Epithelial cell of umbilical artery (primary cell): ENCODE measurements at places on chromosomes 6 and 20. TPM values are rescaled to one million over a fixed set of nuclear protein-coding genes. Genes with fewer than 3 reads are reported as not detected.

STXBP5 gene
- total RNA-seq = 20.1 and 24.3 TPM in 2 replicates

RIMS4 gene
- total RNA-seq = not detected in 2 replicates

VIP gene
- 0.32 and 0.91 TPM in 2 replicates for total RNA-seq

TGIF2 gene
- 21.4 and 22.5 TPM in 2 replicates for total RNA-seq

HUS1B gene
- 0.65 and 1.5 TPM in 2 replicates for total RNA-seq

CST9L gene
- not detected in 2 replicates for total RNA-seq

SEL1L2 gene
- not detected in 2 replicates for total RNA-seq

RAD21L1 gene
- total RNA-seq = 0.15 TPM in 1 of 2 replicates, not detected in the other

LY6G6D gene
- total RNA-seq = not detected in 2 replicates

C4B gene
- 0.32 and 1.1 TPM in 2 replicates for total RNA-seq

PSMF1 gene
- total RNA-seq = 27.3 and 38.1 TPM in 2 replicates

SCAND1 gene
- 60.6 and 90.9 TPM in 2 replicates for total RNA-seq

OR2J3 gene
- not detected in 2 replicates for total RNA-seq

RAET1E gene
- total RNA-seq = 0.46 TPM in 1 of 2 replicates, not detected in the other

C20orf144 gene
- 0.32 TPM in 1 of 2 replicates, not detected in the other for total RNA-seq

CD93 gene
- total RNA-seq = 533 and 565 TPM in 2 replicates

ADGRF4 gene
- under 0.01 TPM in 1 of 2 replicates, not detected in the other for total RNA-seq

HLA-DRA gene
- total RNA-seq = not detected in 2 replicates

COL19A1 gene
- total RNA-seq = not detected in 2 replicates

ARFGEF3 gene
- 2.3 and 3.5 TPM in 2 replicates for total RNA-seq

ATP6V1G2 gene
- total RNA-seq = 0.97 and 2.0 TPM in 2 replicates

ESR1 gene
- 0.30 TPM in 1 of 2 replicates, not detected in the other for total RNA-seq

STMND1 gene
- not detected in 2 replicates for total RNA-seq

FGD2 gene
- total RNA-seq = not detected in 2 replicates

RUNX2 gene
- under 0.01 TPM in 1 of 2 replicates, not detected in the other for total RNA-seq

EYA2 gene
- not detected in 2 replicates for total RNA-seq

PTGIS gene
- 0.97 and 2.4 TPM in 2 replicates for total RNA-seq

PAK1IP1 gene
- 29.6 and 37.1 TPM in 2 replicates for total RNA-seq

GNRH2 gene
- total RNA-seq = 0.30 TPM in 1 of 2 replicates, not detected in the other

NEU1 gene
- 58.1 and 93.8 TPM in 2 replicates for total RNA-seq

HINT3 gene
- 19.5 and 31.3 TPM in 2 replicates for total RNA-seq

MYLK4 gene
- 0.15 and 0.32 TPM in 2 replicates for total RNA-seq

ECT2L gene
- 0.32 TPM in 1 of 2 replicates, not detected in the other for total RNA-seq

FOXC1 gene
- 4.7 and 5.2 TPM in 2 replicates for total RNA-seq

PNLDC1 gene
- total RNA-seq = 0.30 and 0.32 TPM in 2 replicates

CDH4 gene
- total RNA-seq = under 0.01 and 0.46 TPM in 2 replicates

FOXA2 gene
- not detected in 2 replicates for total RNA-seq

GABRR1 gene
- total RNA-seq = not detected in 2 replicates

OR2H1 gene
- total RNA-seq = not detected in 2 replicates

C6orf15 gene
- not detected in 2 replicates for total RNA-seq

VSX1 gene
- total RNA-seq = not detected in 2 replicates

SLC22A7 gene
- total RNA-seq = not detected in 2 replicates

TDP2 gene
- 24.0 and 32.5 TPM in 2 replicates for total RNA-seq

ERVFRD-1 gene
- not detected in 2 replicates for total RNA-seq

SLC22A3 gene
- 0.32 and 0.61 TPM in 2 replicates for total RNA-seq

FOXP4 gene
- total RNA-seq = 1.9 and 2.9 TPM in 2 replicates

LSM2 gene
- total RNA-seq = 57.2 and 65.0 TPM in 2 replicates

PRL gene
- not detected in 2 replicates for total RNA-seq

GATA5 gene
- total RNA-seq = not detected in 2 replicates

NMBR gene
- not detected in 2 replicates for total RNA-seq

PGC gene
- total RNA-seq = not detected in 2 replicates

CUL7 gene
- 25.8 and 26.6 TPM in 2 replicates for total RNA-seq

NUP43 gene
- 24.0 and 70.7 TPM in 2 replicates for total RNA-seq

NKAIN4 gene
- total RNA-seq = not detected in 2 replicates
